ENCODE measurements at places on chromosomes 6 and 20.

- DNase-seq, result no peak
These were observed 57.1 kb downstream of the TCP11 start for GRCh38 chr6:35084041-35084491.

GRCh38 chr6:144365271-144365670, 80.1 kb downstream of the UTRN start:
- no peak for DNase-seq

- DNase-seq, result peak; percentile 66
These were observed 30.6 kb upstream of the ZNF184 start for GRCh38 chr6:27503436-27504030.

DNA sequence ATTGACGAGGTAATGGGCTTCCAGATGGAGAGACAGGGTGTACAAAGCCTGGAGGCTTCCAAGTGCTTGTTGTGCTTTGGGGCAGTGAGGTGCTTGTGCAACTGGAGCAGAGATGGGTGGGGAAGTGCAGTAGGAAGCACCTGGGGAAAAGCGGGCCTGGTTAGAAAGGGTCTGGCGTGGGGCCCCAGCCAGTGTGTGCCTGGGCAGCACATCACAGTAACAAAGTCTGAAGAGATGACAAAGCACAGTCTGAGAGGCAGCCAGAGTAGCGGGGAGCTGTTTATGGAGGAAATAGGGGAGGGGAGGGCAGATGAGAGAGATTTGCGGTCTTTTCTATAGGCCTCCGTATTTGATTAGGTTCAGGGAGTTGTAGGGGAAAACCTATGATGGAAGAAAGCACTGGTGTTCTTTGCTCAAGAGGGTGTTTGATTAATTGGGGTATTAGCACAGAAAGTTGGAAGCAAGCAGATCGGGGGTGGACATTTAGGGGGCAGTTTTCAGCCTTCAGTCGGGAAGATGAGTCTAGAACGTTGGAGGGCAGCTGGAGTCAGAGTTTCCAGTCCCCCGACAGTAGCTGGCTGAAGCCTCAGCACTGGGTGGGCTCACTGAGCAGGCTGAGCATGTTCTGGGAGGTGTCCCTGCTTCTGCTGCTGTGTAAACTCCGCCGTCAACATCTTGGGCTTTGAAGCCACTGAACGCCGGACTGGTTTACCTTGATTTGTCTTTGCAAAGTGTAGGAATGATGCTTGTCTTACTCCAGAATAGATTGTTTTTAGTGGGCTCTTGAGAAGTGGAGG, 15.5 kb upstream of the MROH8 start:
- no peak for DNase-seq

DNA sequence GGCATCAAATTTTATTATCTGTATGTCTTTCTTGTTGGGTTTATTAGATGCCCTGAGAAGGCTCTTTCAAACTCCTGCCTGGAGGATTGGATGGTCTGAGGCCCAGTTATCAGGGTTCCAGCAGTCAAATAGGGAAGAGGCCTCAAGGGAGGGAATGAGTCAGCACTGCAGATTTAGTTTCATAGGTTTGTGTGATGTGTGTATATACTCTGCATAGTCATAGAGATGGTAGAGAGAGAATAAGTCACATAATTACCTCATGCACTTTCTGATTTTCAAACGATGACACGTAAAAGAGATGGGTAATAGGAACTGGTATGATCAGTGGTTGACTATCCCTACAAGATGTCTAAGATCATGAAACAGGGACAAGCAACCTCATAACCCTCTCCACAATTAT, 82.1 kb downstream of the ADAT2 start:
- no peak for DNase-seq

GRCh38 chr6:44705596-44705995, 318.1 kb downstream of the CDC5L start:
- no peak for DNase-seq

DNA sequence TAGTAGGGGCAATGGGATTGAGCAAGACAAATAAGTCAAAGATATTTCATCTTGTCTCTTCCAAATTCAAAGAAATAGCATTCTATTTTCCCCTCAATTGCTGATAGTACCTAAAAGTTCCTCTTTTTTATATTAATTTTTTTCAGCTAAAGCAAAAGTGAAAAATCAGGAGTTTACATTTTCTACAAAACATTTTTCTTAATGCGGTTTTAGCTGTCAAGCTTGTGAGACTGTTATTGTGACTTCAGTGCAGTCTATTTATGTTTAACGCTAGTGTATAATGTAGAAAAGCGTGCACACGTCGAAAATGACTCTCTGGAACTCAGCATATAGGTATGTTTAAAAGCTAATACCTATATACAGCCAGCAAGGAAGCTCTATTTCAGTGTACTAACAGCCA, 119.8 kb downstream of the BTBD3 start:
- no peak for DNase-seq

DNA sequence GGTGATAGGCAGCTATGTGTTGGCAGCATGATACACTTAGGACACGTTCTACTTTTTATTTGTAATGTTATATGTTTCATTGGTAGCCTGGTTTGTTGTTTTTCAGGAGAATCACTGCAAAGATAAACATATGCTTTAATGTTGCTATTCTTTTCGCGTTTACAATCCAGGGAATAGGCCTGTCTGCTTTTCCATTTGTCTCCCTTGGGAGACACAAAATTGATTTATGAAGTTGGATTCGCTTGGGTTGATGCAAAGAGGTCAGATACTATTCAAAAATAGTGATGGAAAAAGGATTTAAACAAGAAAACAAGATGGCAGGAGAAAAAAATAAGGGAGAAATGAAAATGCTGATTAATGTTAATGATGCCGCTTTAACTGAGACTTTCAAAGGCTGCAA, 179.5 kb upstream of the SOX4 start:
- no peak for DNase-seq

GRCh38 chr20:8271727-8272126, 139.7 kb downstream of the PLCB1 start:
- DNase-seq, result no peak

DNA sequence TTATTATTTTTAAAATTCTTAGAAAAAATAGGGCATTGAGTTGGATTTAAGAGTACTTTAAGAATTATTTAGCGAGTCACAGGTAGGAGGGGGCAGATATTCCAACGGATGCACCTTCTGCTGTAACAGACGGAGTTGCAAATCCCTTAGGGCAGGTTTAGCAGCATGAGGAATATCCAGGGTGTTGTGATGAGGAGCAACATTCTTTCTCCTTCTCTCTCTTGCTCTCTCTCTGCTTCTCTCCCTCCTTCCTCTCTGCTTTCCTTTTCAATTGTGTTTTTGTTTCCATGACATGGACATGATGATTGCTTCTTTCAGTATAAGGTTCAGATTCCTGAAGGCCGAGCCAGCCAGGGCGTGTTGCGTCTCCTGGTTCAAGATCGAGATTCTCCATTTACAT, 28.9 kb downstream of the CDH26 start:
- DNase-seq, result no peak

- no peak for DNase-seq
These were observed 26.1 kb downstream of the FAM184A start for GRCh38 chr6:119052292-119052889.

- no peak for DNase-seq
These were observed 85.9 kb downstream of the SMLR1 start for GRCh38 chr6:130913120-130913519.

DNA sequence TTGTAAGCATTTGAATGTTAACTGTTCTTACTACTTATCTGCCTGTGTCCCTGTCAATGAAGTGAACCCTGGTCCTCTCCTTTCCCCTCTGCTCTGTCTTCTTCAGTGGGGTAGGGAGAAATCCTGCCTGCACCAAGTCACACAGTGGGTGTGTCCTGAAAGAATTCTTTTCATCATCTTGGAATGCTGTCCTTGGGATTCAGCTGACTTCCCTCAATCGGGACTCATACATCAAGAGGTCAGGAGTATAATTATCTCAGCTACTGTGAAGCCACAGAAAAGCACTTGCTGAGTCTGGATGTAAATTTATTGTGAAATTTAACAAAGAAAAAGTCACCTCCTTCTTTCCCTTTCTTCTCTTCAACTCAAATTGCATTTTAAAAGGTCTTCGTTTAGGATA, 328.5 kb downstream of the SOX4 start:
- no peak for DNase-seq
